ENCODE measurements at places on chromosomes 1 and 21.

- DNase-seq = no peak
Measured at GRCh38 chr1:230909974-230910754, 41.8 kb upstream of the C1orf198 start.

DNA sequence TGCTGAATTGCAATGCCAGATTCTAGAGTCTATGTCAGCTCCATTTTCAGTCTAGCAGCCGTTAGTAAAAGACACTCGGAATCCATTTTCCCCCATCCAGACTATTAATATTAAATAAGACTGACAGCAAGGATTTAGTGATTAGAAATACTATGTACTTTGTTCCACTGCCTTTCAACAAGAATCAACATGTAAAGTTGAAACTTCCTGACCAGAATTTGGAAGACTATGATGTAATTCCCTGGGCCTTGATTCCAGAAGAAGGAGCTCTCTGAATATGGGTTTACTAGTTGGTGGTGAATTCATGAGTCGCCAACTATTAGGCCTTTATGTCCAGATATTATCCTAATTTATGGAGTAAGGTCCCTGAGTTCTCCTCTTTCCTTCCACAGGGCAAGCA lies 24.8 kb downstream of the KDM1A start:
- no peak for DNase-seq

- DNase-seq = no peak
Measured at GRCh38 chr1:91777196-91777595, 108.8 kb downstream of the TGFBR3 start.

- DNase-seq = no peak
Measured at GRCh38 chr1:56376188-56376984, 203.0 kb downstream of the PLPP3 start.

DNA sequence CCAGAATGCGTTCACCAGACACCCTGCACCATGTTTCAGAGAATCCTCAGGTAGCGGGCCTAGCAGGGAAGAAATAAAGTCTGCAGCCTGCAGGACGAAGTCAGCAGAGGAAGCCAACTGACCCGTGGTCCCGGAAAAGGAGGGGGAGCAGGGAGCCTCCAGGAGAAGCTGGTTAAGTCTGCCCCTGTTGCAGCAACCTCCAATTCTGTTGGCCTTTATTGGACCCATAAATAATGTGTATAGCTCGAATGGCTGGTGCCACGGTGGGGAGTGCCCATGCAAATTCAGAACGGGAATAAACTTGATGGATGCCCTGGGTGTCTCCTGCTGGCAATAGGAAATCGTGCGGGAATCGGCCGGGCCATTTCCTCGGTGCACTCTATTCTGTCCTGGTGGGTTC lies 254.1 kb downstream of the AJAP1 start:
- no peak for DNase-seq

Measured in hematopoietic multipotent progenitor cell treated with erythropoietin and hydrocortisone succinate and interleukin-3 and kit ligand, for 17 days (in vitro differentiated cells).